ENCODE measurements at places on chromosomes 12 and 14.

GRCh38 chr12:97047361-97047760 is 140.3 kb downstream of the NEDD1 start:
- DNase-seq, result no peak

DNA sequence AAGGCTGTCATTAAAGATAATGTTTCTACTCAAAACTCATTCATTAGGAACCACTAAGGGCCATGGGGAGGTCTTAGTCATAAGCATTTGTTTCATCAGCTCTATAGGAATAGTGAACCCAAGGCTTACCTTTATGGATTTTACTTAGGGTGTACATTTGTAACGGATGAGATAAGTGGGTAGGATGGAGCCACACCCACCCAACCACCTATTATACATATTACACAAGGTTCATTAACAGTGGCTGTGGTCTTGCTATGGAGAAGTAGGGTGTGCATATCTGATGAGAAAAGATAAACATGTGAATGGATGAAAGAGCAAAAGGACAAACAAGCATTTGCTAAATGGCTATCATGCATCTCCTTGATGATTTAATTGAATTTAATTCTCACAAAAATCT is 39.6 kb upstream of the ITPR2 start:
- no peak for DNase-seq

GRCh38 chr12:57410534-57410933 is 20.3 kb downstream of the R3HDM2 start:
- no peak for DNase-seq

DNA sequence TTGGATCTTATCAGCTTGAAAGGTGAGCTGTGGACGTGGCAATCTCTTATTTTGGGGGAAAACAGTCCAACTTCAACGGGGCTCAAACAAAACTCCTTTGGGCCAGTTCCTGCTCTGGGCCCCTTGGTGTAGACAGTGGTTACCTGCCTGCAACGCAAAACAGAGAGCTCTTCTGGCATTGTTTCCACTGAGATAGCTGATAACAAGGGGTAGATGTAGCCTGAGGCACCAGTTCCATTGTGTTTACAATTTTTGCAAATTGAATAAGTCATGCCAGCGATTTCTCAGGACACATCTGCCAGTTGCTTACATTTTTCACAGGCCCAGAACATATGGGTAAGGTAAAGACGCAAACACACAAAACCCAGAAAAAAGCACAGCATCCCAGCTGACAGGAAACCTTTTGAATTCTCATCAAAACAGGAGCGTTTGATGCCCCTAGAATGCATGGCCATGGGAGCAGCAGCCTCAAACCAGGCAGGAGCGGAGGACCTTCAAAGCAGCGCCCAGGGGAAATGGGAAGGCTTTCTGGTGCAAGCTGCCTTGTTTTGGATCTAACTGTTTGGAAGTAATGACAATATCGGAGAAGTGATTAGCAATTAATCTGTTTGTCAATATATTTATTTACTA is 259.7 kb downstream of the AACS start:
- DNase-seq, result no peak

DNA sequence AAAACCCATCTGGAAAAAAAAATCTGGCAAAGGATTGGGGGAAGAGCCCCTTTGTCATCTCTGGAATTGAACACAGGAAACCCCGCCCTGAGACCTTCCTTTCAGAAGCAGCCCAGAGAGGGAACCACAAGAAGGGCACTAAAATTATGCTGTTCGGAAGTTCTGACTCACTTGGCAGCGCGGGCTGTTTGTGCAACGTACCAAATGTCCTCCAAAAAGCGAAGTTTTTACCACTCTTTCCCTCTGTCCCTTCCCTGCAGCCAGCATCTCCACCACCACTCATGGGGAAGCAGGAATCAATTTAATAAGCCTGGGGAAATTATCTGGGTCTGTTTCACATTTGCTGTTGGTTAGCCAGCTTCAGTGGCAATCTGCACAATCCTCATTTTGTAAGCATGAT is 3.2 kb upstream of the SYNE3 start:
- peak; percentile 66 for DNase-seq

DNA sequence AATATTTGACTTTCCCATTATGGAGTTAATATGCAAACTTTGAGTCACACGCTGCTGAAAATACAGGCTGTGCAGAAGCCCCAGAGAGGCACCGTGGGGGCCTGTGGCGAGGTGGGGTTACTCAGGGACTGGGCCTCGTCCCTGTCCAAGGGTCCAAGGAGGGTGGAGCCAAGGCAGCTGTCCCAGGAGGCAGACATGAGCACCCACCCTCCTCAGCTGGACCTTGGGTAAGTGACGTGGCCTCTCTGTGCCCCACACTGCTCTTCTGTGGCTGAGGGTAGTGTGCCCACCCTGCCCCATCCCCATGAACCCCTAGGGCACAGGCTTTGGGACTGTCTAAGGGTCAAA is 39.4 kb downstream of the FAM222A start:
- no peak for DNase-seq

Measured in stimulated activated CD4-positive, alpha-beta T cell treated with anti-CD3 and anti-CD28 coated beads, Interleukin-12 subunit alpha, Interleukin-12 subunit beta, amount 100 ng/mL, for 48 hours (primary cell).